ENCODE measurements at places on chromosomes 13 and 19. TPM values are rescaled to one million over a fixed set of nuclear protein-coding genes. Genes with fewer than 3 reads are reported as not detected.

Gene AKT2
- 183 TPM for total RNA-seq

Gene FGF9
- 0.13 TPM for total RNA-seq

Gene ZNF430
- 42.2 TPM for total RNA-seq

Gene ITGBL1
- not detected for total RNA-seq

Gene DAND5
- total RNA-seq, result not detected

Gene SCEL
- not detected for total RNA-seq

Gene SYNGR4
- total RNA-seq, result not detected

Gene CAB39L
- total RNA-seq, result 2.9 TPM

Gene ZNF14
- 33.9 TPM for total RNA-seq

Gene MYH14
- not detected for total RNA-seq

Gene IZUMO2
- total RNA-seq, result not detected

Gene GPC6
- not detected for total RNA-seq

Gene DCUN1D2
- 26.0 TPM for total RNA-seq

Gene KLK1
- not detected for total RNA-seq

Gene PCCA
- 11.3 TPM for total RNA-seq

Gene CEACAM1
- total RNA-seq, result 8.5 TPM

Gene MAMSTR
- total RNA-seq, result 1.3 TPM

Gene ZNF304
- 6.0 TPM for total RNA-seq

Gene KLK11
- total RNA-seq, result not detected

Gene PRX
- total RNA-seq, result 2.6 TPM

Gene PIH1D1
- 136 TPM for total RNA-seq

Gene GIPC3
- 2.9 TPM for total RNA-seq

Gene ZNF729
- not detected for total RNA-seq

Gene LHB
- total RNA-seq, result not detected

Gene LIPE
- total RNA-seq, result 28.3 TPM

Gene ERF
- total RNA-seq, result 96.5 TPM

Gene NLRP4
- total RNA-seq, result not detected

Gene MLLT1
- total RNA-seq, result 33.3 TPM

Gene SAMD1
- 48.2 TPM for total RNA-seq

Gene UCHL3
- 22.8 TPM for total RNA-seq

Gene F10
- not detected for total RNA-seq

Gene SNRPD2
- total RNA-seq, result 431 TPM

Gene ZNF653
- total RNA-seq, result 10.0 TPM

Gene KLK15
- total RNA-seq, result not detected

Gene PINLYP
- total RNA-seq, result 1.1 TPM

Gene CCNA1
- not detected for total RNA-seq

Gene ZNF320
- 5.5 TPM for total RNA-seq

Gene ZNF85
- 7.7 TPM for total RNA-seq

Gene UBE2L5
- total RNA-seq, result not detected

Gene MEIS3
- not detected for total RNA-seq

Gene REEP6
- 4.4 TPM for total RNA-seq

Gene LHFPL6
- total RNA-seq, result 0.92 TPM

Gene SHANK1
- total RNA-seq, result not detected
